ENCODE measurements at places on chromosomes 2 and 18.

DNA sequence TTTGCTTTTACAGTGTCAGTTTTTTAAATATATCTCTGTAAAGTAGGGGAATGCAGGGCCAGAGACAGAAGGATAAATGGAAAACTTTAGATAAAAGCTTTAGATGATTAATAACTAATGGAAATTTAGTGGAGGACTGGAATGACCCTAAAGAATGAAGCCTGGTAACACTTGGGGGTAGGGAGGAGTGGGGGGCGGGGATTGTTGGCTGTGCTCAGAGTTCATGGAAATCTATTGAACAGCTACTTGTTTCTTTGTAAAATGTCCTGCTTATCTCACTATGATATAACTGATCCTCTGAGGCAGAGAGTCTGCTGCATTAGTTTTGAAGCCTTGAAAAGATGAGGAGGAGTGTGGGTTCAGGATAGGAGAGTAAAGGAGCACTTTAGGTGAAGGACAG, 90.5 kb downstream of the TMEM185B start:
- DNase-seq: no peak

GRCh38 chr2:66987733-66988132, 409.4 kb upstream of the ETAA1 start:
- DNase-seq: no peak

DNA sequence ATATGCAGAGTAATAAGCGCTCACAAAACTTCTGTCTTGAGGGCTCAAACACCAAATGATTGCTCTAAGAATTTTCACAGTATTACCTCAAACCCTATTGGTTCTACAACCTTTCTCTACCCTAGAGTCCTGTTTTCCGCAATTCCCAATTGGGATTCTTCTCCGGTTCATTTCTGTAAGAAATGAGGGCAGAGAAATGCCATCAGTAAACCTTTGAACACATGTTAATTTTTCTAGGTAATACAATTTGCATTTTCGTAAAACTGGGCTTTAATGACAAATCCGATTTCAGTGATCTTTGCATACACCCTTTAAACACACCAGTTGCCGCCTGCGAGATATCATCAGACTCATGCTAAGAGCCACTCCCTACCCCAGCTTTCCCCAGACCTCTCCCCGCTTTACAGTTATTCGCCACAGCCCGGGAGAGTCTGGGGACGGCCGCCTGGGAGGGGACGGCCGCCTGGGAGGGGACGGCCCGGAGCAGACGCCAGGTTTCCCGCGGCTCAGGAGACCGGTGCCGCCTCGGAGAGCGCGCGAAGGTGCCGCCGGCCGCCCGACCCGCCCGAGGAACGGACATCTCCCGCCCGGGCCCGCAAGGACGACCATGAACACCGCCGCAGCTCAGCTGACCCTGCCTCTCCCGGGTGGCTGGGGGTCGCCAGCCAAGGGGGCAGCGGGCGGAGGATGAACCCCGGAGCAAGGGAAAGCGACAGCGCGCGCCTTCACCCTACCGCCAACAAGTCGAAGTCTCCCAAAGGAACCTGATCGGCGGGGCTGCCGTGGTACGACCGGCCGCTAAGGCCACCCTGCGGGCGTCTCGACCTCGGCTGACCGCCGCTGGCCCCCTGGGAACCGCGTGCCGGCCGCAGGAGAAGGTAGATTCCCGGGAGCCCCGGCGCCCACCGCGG, 463 bp downstream of the SMC6 start:
- DNase-seq: peak; percentile 39

DNA sequence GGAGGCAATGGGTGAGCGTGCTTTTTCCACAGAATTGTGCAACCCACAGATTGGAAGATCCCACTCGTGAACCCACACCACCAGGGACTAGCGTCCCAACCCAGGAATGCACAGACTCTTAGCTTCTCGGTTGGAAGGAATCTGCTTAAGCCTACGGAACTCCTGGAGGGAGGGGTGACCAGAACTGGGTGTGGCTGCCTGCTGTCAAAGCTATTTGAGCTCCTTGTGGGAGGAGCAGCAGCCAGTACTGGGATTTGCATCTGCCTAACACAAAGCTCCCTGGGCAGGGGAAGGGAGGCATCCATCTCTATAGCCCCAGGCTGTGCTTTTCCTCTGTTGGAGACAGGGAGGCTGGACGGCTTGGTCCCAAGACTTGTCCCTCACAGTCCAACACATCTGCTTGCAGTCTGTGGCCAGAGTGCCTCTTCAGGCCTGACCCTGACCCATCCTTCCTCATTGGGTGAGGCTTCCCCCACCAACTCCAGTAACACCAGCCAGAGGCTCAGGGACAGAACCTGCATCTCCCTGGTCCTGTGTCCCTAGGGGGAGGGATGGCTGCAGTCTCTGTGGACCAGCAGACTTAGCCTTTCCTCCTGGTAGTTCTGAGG, 27.9 kb downstream of the HNMT start:
- no peak for DNase-seq

- peak; percentile 20 for DNase-seq
Observed at GRCh38 chr2:237774811-237775553, 23.6 kb upstream of the RBM44 start.

GRCh38 chr18:63402246-63403162, 19.8 kb downstream of the VPS4B start:
- no peak for DNase-seq

GRCh38 chr2:43294973-43295603, 68.7 kb upstream of the ZFP36L2 start:
- no peak for DNase-seq

DNA sequence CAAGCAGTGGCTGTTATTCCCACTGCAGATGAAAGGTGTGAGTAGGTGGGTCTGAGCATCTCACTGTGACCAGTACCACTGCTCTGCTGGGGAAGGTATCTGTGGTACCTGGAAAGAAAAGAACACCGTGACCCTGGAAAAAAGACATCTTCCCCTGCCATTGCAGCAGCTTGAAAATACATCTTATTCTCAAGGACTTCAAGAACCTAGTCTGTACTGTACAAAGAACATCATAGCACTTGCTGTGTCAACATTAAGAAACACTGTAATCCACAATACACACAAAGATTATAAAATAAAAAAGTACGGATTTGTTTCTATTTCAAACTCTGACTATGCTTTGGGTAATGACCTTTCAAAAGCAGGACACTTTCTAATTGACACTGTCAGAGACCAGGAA, 28.9 kb downstream of the C2orf76 start:
- no peak for DNase-seq

DNA sequence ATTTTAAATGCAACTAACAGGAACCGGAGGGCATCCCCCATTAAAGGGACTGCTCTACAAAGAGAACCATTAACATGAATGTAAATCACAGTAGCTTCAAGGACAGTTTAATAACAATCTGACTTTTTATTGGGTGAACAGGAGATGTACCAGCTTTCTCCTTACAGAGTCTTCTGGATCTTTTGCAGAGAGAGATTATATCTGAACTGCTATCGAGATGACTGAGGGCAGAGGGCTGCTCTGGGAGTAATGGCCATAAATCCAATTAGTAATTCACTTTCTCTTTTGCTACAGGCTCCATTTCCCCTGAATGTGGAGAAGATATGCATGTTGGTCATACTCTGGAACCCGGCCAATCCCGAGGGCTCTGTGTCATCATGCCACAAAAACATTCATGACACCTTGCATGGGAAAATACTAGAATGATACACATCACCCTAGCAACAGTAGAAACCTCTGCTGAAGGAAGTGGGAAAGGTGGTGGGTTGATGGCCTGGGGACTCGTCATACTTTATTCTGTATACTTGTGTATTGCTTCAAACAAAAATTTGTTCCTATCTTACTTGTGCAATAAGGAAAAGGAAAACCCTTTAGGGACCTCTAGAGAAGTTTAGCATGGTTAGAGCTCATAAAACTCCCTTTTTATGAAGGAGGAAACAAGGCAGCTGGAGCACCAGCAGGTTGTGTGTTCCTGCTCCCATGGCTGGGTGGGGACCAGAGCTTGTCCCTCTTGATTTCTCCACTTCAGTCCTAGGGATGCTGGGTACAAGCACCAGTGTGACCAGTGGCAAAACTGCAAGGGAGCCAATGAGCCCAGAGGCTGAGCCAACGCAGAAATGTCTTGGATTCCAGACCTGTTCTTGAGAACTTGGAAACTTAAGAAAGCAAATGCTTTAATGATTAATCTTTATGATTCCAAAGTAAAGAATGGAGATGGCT, 26.0 kb downstream of the CTAGE1 start:
- peak; percentile 50 for DNase-seq

DNA sequence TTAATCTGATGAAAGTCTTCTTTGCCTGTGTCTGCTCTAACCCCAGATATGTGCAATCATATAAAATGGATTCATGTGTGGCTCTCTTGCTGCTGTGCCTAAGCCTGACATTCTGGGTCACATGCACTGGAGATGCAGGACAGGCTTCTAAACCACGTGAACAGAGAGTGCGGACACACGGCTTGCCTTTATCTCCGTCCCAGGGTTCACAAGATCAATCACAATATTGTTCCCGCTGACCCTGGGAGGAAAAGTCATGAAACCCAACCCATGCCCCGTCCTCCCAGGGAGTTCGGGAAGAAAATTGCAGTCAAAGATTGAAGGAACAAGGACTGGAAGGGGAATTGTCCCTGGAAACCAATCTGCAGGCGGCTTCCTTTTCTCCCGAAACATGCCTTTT, 74.8 kb downstream of the VAPA start:
- DNase-seq: no peak

GRCh38 chr2:108560241-108560811, 26.1 kb downstream of the LIMS1 start:
- no peak for DNase-seq

- DNase-seq: no peak
Observed at GRCh38 chr2:232568161-232568560, 17.7 kb downstream of the EIF4E2 start.

- DNase-seq: no peak
Observed at GRCh38 chr18:42281851-42282250, 326.8 kb downstream of the PIK3C3 start.

GRCh38 chr2:156513219-156513618, 77.0 kb downstream of the GPD2 start:
- DNase-seq: no peak

- no peak for DNase-seq
Observed at GRCh38 chr2:154827286-154827685, 128.8 kb downstream of the KCNJ3 start.

DNA sequence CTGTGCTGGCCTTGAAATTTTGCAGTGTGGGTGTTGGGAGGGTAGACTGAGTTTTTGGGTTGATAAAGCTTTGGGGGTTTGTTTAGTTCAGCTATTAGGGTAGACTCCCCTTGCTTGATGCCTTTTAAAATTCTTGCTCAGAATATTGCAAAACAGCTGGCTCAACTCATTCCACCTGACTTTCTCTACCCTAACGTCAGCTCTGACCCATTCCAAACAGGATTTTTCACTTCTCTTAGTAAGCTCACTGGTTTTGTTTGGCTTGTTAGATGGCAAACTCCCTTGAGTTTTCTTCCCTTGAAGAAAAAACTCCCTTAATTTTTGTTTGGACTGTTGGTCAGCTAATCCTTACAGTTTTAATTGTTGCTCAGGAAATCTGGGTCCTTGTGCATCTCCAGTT, 195.1 kb upstream of the DTNA start:
- DNase-seq: no peak

DNA sequence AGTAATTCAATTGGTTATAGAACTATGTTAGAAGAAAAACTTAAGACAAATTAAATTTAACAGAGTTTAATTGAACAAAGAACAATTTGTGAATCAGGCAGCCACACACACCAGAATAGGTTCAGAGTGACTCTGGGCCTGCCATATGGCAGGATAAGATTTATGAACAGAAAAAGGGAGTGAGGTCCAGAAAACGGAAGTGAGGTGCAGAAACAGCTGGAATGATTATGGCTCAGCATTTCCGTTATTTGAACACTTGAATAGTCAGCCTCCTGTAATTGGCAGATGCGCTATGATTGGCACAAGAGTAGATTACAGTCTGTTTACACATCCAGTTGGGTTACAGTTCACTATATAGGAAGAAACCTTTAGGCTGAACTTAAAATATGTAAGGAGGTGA, 99.0 kb downstream of the MBD2 start:
- DNase-seq: no peak

GRCh38 chr2:104420420-104420819, 433.5 kb upstream of the POU3F3 start:
- no peak for DNase-seq

DNA sequence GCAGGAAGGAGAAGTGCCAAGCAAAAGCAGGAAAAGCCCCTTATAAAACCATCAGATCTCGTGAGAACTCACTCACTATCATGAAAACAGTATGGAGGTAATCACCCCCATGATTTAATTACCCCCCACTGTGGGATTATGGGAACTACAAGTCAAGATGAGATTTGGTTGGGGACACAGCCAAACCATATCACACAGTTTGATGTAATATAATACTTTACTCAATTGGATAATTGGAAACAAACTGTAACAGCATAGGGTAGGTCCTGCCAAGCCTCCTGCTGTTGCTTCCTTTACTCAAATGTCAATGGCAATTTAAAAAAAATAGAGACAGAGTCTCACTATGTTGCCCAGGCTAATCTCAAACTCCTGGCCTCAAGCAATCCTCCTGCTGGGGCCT, 15.5 kb upstream of the METTL21A start:
- no peak for DNase-seq

- DNase-seq: no peak
Observed at GRCh38 chr18:35041815-35042387, 688 bp downstream of the MAPRE2 start.

DNA sequence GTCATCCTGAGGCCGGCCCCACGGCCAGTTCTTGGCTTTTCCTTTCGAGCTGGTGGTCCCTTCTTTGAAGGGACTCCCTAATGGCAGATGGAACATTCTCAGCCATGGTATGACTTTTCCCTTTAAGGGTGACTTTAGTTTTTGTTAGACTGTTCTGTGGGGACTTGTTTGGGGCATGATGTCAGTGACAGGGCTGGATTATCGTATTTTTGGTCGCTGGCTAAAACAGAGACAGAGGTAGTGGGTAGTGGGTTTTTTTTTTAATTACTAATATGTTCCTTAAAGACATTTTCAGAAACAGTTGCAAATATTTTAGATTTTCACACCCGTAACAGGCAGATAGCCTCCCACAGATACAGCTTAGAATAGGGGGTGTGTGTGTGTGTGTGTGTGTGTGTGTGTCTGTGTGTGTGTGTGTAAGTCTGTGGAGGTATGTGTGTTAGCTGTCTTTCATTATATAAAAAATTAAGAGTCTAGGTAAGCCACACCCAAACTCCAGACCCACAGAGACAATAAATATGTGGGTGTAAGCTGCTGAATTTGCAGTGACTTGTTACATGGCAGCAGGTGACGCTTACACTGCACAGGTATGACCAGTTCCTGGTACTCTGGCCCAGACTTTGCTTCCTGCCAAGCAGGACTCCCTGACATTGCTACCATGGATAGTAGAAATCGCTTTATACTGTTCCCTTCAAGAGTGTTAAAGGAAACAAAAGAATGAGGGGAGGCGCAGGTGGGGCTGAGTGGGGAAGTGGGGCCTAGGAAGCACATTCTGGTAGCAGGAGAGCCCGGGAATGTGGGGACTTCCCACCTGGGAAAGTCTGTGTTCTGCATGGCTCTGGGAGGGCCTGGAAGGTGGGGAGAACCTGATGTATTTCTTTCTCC, 20.9 kb downstream of the NCK2 start:
- no peak for DNase-seq

- DNase-seq: no peak
Observed at GRCh38 chr18:70288171-70288850, 534 bp upstream of the SOCS6 start.

GRCh38 chr2:160513120-160513519, 19.5 kb upstream of the RBMS1 start:
- DNase-seq: no peak
